Activated naive CD8-positive, alpha-beta T cell treated with anti-CD3 and anti-CD28 coated beads, Interleukin-2, amount 50 U/mL, for 24 hours (primary cell): ENCODE measurements at places on chromosomes 2 and 18.

DNA sequence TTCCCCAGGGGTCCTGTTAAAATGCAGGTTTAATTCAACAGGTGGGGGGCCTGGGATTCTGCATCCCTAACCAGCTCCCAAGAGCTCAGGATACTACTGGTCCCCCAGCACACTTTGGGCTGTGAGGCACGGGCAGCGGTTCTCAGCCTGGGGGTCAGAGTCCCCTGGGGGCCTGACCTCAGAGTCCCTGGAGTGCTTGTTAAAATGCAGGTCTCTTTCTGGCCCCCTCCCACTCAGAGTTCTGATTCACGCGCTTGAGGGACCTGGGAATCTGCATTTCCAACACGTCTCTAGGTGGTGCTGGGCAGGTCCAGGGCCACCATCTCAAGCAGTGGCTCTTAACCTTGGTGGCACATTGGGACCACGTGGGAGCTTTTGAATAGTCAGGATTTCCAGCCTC, 2.8 kb upstream of the OTOS start:
- no peaks in the 10 kb centered on the region for H3K36me3 ChIP-seq
- no peak overlapping the region for H3K27ac ChIP-seq
- H3K27me3 ChIP-seq: no peaks in the 10 kb centered on the region
- H3K4me3 ChIP-seq: no peak overlapping the region
- no peak for DNase-seq

DNA sequence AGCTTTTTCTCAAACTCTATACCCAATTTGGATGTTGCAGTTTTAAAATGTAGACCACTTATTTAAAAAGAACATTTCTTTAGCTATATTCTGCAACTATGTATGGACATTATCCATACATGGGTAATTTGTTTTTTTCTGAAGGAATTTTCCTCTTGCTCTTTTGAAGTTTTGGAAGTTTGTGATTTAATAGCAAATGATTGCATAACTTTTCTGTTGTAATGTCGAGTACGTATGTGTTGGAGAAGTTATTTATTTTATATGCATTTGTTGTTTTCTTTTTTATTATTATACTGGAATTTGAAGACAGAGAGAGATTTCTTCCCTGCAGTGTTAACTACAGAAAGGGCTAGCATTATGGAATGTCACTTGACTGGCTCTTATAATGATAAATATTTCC, 207.7 kb upstream of the FANCL start:
- H3K36me3 ChIP-seq: no peaks in the 10 kb centered on the region
- no peaks in the 10 kb centered on the region for H3K4me1 ChIP-seq
- DNase-seq: no peak
- peaks cover 4% of the 10 kb centered on the region for H3K27me3 ChIP-seq

DNA sequence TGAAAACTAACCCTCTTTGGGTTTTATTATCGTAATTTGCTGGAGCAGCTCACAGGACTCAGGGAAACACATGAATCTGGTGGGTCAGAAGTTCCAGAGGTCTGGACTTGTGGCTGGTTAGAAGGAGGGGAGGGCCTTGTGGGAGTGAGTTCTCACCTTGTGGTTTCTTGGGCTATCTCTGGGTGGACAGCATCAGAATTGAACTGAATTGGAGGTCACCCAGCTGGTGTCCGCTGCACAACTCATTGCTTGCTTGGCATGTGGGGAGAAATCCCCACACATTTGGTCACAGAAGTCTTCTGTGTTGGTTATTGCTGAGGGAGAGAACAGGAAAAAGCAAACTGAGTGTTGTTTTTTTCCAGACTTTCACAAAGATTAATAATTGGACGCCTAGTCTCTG, 27.5 kb downstream of the ZNF892 start:
- no peak for DNase-seq
- peaks cover 12% of the 10 kb centered on the region for H3K36me3 ChIP-seq
- no peaks in the 10 kb centered on the region for H3K4me1 ChIP-seq
- no peaks in the 10 kb centered on the region for H3K27me3 ChIP-seq
- no peak overlapping the region for H3K27ac ChIP-seq

GRCh38 chr2:219272356-219272755, 6.8 kb upstream of the DNAJB2 start:
- DNase-seq: no peak
- no peak overlapping the region for H3K27ac ChIP-seq
- no peak overlapping the region for H3K4me3 ChIP-seq
- peaks cover 20% of the 10 kb centered on the region for H3K4me1 ChIP-seq
- no peaks in the 10 kb centered on the region for H3K27me3 ChIP-seq
- H3K36me3 ChIP-seq: no peaks in the 10 kb centered on the region

DNA sequence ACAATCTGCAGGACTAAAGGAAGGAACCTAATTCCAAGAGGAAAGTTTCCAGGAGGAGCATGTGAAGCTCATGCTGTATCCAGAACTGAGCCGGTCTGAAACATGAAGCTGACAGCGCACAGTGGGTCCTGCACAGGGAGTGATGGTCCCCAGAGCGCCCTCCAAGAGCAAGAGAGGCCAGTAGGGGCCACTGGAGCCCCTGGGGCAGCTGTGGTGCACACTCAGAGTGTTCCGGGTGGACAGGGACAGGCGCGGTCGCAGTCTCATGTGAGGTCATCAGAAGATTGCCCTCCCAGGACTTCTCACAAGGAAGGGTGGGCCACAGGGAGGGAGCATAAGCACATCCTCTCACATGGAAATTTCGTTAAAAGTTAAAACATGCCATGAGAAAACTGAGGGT, 355.9 kb downstream of the EIPR1 start:
- no peak for DNase-seq
- no peak overlapping the region for H3K4me3 ChIP-seq
- H3K27me3 ChIP-seq: peaks cover 10% of the 10 kb centered on the region

DNA sequence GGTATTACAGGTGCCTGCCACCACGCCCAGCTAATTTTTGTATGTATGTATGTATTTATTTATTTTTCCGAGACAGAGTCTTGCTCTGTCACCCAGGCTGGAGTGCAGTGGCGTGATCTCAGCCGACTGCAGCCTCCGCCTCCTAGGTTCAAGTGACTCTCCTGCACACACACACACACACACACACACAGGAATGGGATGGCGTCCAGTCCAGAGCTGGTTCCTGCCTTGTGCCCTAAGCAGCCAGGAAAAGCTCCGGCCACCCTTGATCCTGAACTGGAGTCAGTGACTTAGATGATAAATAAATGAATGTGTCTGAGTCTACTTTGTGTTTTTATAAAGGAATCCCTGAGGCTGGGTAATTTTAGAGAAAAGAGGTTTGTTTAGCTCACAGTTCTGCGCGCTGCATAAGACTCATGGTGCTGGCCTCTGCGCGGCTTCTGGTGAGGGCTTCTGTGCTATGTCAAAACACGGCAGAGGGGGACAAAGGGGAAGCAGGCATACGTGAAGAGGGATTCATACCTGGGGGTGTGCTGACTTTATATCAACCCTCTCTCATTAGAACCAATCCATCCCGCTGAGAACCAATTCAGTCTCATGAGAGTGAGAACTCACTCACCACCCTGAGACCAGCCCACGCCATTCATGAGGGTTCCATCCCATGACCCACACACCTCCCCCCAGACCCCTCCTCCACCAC, 59.7 kb upstream of the PHLPP1 start:
- H3K27ac ChIP-seq: no peak overlapping the region
- no peak overlapping the region for H3K4me3 ChIP-seq
- H3K36me3 ChIP-seq: no peaks in the 10 kb centered on the region
- no peak for DNase-seq
- H3K4me1 ChIP-seq: no peaks in the 10 kb centered on the region
- peaks cover 3% of the 10 kb centered on the region for H3K27me3 ChIP-seq

DNA sequence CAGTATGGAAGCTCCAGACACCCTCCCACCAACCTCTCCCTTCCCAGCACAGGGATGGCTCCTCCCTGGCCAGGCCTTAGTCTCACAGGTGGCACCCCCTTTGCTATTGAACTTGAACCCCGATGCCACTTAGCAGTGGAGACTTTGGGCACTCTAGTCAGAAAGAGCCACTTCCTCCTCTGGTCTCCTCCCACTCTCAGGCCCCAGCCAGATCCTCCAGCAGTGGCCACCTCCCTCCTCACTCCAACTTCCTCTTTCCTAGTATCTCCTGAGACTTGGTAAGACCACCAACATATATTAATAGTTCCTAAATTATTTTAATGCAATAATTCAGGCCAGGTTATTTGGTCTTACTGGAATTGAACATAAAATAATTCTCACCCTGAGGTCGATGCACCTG, 437.2 kb upstream of the ID2 start:
- no peak overlapping the region for H3K4me3 ChIP-seq
- H3K36me3 ChIP-seq: peaks cover 3% of the 10 kb centered on the region
- no peak overlapping the region for H3K27ac ChIP-seq
- DNase-seq: no peak

DNA sequence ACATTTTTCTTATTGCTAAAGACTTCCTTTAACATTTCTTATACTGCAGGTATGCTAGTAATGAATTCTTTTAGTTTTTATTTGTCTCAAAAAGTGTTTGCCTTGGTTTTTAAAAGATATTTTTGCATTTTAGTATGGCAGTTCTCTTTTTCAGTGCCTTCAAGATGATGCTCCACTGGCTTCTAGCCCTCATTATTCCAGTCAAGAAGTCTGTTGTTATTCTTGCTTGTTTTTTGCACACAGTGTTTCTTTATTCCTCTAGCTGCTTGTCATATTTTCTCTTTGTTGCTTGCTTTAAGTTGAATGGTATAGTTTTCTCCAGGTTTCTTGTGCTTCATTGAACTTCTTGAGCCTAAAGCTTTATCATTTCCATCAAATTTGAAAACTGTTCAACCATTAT, 158.0 kb upstream of the SPHKAP start:
- no peaks in the 10 kb centered on the region for H3K27me3 ChIP-seq
- H3K27ac ChIP-seq: no peak overlapping the region
- H3K4me3 ChIP-seq: no peak overlapping the region
- H3K36me3 ChIP-seq: no peaks in the 10 kb centered on the region
- no peak for DNase-seq

GRCh38 chr2:143034292-143035074, 94.7 kb upstream of the ARHGAP15 start:
- peaks cover 6% of the 10 kb centered on the region for H3K4me1 ChIP-seq
- no peaks in the 10 kb centered on the region for H3K36me3 ChIP-seq
- DNase-seq: peak; percentile 41
- no peak overlapping the region for H3K27ac ChIP-seq
- no peak overlapping the region for H3K4me3 ChIP-seq
- no peaks in the 10 kb centered on the region for H3K27me3 ChIP-seq

DNA sequence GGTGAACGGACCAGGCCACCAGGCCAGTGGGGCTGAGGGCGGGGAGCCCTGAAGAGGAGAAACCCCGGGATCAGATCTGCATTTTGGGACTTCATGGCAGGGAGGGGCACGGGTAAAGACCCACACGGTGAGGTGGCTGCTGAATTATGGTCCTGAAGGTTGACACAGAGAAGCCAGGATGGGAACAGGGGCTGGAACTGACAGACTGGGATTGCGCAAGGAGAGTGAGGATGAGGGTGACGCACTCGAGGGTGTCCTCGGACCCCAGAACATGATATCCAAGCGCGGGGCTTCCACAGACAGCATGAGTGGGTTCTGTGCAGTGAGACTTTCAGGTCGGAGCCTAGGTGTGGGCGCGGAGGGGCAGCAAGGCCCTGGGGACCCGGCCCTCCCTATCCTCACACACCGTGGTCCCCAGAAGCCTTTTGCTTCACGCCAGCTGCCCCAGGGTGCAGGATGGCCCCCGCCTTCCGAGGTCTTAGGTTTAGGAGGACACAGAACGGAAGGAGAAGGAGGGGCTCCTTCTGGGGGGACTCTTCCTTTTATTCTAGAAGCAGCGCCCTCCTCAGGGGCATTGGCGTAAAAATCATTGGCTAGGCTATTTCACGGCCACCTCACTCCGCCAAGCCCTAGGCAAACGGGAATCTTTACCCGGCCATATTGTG, 416.8 kb upstream of the HS6ST1 start:
- DNase-seq: no peak
- no peak overlapping the region for H3K27ac ChIP-seq
- no peaks in the 10 kb centered on the region for H3K36me3 ChIP-seq
- peaks cover 27% of the 10 kb centered on the region for H3K27me3 ChIP-seq

DNA sequence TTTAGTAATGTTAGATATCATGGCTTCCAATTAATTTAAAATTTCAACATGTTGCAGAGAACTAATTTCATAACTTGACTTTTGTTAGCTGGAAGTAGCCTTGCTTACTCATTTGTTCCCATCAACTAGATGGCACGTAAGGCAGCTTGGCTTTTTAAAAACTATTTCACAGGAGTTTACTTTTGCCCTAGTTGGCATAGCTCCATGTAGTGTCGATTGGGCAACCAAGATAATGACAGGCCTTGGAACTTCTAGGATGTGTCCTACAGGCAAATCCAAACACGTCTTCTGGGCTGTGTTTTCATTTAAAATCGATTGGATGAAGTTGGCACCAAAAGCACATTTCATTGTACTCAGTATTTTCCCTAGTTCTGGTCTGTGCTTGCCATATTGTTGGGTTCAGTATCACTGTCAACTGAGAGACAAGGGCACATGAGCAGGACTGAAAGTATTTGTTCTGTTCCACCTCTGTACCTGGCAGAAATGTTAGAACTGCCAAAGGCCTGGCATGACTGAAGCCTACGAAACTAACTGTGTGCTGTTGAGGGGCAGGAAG, 29.4 kb downstream of the HADHB start:
- H3K4me3 ChIP-seq: no peak overlapping the region
- H3K27me3 ChIP-seq: no peaks in the 10 kb centered on the region
- no peak overlapping the region for H3K27ac ChIP-seq

DNA sequence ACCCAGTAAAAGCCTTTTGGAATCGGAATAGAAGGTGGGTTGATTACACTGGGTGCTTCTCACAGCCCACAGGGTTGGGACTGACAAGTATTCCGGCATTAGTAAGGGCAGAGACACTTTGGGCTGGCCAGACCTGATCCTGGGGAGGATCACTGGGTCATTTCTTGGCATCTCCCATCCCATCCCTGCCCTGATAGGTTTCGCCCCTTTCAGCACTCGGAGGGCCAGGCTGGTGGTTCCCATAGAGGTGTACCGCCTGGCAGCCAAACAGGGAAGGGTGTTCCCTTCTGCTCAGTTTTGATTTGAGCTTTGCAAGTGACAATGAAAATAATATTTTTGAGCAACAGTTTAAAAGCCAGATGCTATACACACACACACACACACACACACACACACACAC, 37.3 kb downstream of the CYP1B1 start:
- no peak for DNase-seq
- H3K4me1 ChIP-seq: peaks cover 15% of the 10 kb centered on the region

GRCh38 chr2:70703900-70704549, 64.0 kb downstream of the ADD2 start:
- H3K4me1 ChIP-seq: peaks cover 7% of the 10 kb centered on the region
- no peak overlapping the region for H3K27ac ChIP-seq
- no peaks in the 10 kb centered on the region for H3K36me3 ChIP-seq

DNA sequence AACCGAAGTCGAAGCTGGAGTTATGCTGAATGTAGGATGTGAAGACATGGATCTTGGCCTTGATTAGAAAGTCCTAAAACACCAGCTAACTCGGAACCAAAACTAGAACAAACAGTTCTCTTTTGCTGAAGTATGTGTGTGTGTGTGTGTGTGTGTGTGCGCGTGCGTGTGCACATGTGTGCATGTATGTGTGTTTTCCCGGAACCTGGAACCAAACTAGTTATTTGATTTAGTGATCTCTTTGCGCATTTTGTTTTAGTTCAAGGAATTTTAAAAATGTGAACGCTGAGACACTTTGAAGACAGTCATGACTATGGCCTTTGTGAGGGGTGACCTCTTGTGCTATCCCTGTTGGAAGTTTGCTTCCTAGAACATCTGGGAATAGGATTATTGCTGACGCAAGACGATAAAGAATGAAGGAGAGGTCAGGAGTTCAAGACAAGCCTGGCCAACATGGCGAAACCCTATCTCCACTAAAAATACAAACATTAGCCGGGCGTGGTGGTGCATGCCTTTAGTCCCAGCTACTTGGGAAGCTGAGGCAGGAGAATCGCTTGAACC, 23.8 kb downstream of the FHL2 start:
- no peak for DNase-seq
- H3K36me3 ChIP-seq: peaks cover 3% of the 10 kb centered on the region
- H3K4me1 ChIP-seq: peaks cover 6% of the 10 kb centered on the region
- no peaks in the 10 kb centered on the region for H3K27me3 ChIP-seq
